ENCODE measurements at places on chromosomes 5 and 9. TPM values are rescaled to one million over a fixed set of nuclear protein-coding genes. Genes with fewer than 3 reads are reported as not detected.

The AGXT2 gene
- not detected for total RNA-seq

The PCDHA3 gene
- not detected for total RNA-seq

The FOXD4L3 gene
- total RNA-seq: not detected

The GABRB2 gene
- not detected for total RNA-seq

The CDKN2B gene
- 0.05 TPM for total RNA-seq

The SPINK4 gene
- not detected for total RNA-seq

The GRIA1 gene
- not detected for total RNA-seq

The ARL14EPL gene
- total RNA-seq: not detected

The IFNA13 gene
- not detected for total RNA-seq

The ADAMTSL1 gene
- not detected for total RNA-seq

The IFNK gene
- not detected for total RNA-seq

GRCh38 chr9:21081451-21081850 lies 3.7 kb upstream of the IFNB1 start:
- H3K27me3 ChIP-seq: no peaks in the 10 kb centered on the region
- DNase-seq: no peak
- H3K36me3 ChIP-seq: no peaks in the 10 kb centered on the region

- H3K27ac ChIP-seq: peak overlapping the region; percentile 57
- no peak for DNase-seq
- no peaks in the 10 kb centered on the region for H3K27me3 ChIP-seq
- H3K4me1 ChIP-seq: peaks cover 20% of the 10 kb centered on the region
These were observed 100.0 kb downstream of the BASP1 start for GRCh38 chr5:17317473-17317872.

DNA sequence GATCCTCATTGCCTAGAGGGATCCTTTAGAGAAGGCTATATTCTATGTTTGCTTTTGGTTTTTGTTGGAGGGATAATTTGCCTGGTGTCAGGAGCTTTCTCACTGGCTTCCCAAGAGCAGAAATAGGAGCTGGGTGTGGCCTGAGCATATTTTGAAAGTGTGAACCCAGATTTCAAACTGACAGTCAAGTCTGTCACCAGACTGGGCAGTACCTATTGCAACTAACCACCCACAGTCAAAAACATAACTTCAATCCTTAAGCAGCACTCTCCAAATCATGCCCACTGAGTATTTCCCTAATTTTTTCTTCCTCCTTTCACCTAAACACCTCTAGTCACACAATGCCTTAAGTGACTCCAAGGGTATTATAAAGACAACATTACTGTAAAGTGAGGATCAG lies 278.4 kb downstream of the EBF1 start:
- no peak for DNase-seq
- H3K27ac ChIP-seq: no peak overlapping the region
- no peaks in the 10 kb centered on the region for H3K4me1 ChIP-seq
- H3K27me3 ChIP-seq: no peaks in the 10 kb centered on the region
- H3K4me3 ChIP-seq: no peak overlapping the region

DNA sequence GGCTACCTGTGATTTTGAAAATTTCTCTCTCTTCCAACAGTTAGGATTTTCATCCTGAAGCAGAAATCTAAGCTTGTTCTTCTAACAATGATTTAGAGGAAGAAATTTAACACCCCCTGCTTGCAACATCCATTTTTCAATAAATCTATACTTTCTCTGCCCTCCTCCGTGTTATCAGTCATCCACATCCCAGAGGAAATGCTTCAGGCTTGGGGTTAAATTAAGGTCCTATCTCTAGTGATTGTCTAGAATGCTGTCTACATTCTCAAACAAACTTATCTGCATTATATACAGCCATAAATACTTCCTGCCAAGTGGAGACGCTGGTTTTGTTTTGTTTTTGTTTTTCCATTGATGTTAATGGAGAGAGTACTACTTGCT lies 371.0 kb downstream of the CSNK1G3 start:
- no peaks in the 10 kb centered on the region for H3K27me3 ChIP-seq
- no peak for DNase-seq
- H3K27ac ChIP-seq: peak overlapping the region; percentile 82
- peaks cover 40% of the 10 kb centered on the region for H3K4me1 ChIP-seq
- H3K4me3 ChIP-seq: peak overlapping the region; percentile 23

- no peak for DNase-seq
- no peaks in the 10 kb centered on the region for H3K27me3 ChIP-seq
- no peaks in the 10 kb centered on the region for H3K4me1 ChIP-seq
- H3K36me3 ChIP-seq: no peaks in the 10 kb centered on the region
- H3K27ac ChIP-seq: no peak overlapping the region
- no peak overlapping the region for H3K4me3 ChIP-seq
These were observed 179.6 kb upstream of the PITX1 start for GRCh38 chr5:135213466-135214239.

DNA sequence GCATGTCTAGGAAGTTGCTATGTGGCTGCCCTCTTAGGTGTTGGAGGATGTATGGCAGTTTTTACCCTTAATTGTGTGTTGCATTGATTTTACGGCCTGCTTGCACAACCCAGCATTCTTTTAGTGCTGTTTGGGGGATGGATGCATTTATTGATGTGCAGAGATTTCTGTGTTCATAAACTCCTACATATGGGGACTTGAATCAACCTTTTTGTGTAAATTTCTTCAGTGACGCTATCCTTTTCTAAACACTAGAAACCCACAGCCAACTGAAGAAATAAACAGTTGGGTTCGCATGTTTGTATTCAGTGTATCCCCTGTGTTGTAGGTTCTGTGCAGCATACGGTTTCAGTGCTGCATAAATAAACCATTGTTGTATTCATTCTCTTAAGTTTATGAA lies 263.7 kb downstream of the RASEF start:
- H3K4me3 ChIP-seq: no peak overlapping the region
- no peak for DNase-seq
- no peaks in the 10 kb centered on the region for H3K4me1 ChIP-seq
- no peaks in the 10 kb centered on the region for H3K36me3 ChIP-seq
- H3K27me3 ChIP-seq: no peaks in the 10 kb centered on the region

- H3K27me3 ChIP-seq: no peaks in the 10 kb centered on the region
- no peaks in the 10 kb centered on the region for H3K4me1 ChIP-seq
- H3K4me3 ChIP-seq: no peak overlapping the region
- H3K36me3 ChIP-seq: no peaks in the 10 kb centered on the region
- DNase-seq: no peak
These were observed 170.8 kb upstream of the RGMB start for GRCh38 chr5:98602534-98603112.

DNA sequence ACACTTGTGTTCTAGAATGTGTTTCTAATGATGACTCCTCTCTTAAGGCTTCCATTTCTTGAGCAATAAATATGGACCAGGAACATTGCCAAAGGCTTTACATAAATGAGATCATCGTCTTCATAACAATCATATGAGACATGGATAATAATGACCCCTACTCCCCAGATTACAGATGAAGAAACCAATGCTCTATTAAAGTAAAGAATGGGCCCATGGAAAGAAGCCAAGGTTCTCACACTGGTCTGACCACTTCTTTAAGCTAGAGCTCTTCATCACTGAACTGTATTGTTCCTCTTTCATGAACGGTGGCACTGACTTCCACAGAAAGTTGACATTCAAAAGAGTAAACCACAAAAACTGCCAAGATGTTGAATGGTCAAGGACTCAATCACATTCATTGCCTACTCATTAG lies 65.3 kb downstream of the MARCHF3 start:
- no peaks in the 10 kb centered on the region for H3K36me3 ChIP-seq
- H3K4me1 ChIP-seq: no peaks in the 10 kb centered on the region
- no peak for DNase-seq
- no peak overlapping the region for H3K4me3 ChIP-seq
- H3K27ac ChIP-seq: no peak overlapping the region

GRCh38 chr9:111108946-111109345 lies 70.7 kb upstream of the LPAR1 start:
- no peak overlapping the region for H3K4me3 ChIP-seq
- H3K27me3 ChIP-seq: no peaks in the 10 kb centered on the region
- DNase-seq: no peak
- H3K4me1 ChIP-seq: no peaks in the 10 kb centered on the region
- H3K36me3 ChIP-seq: no peaks in the 10 kb centered on the region

DNA sequence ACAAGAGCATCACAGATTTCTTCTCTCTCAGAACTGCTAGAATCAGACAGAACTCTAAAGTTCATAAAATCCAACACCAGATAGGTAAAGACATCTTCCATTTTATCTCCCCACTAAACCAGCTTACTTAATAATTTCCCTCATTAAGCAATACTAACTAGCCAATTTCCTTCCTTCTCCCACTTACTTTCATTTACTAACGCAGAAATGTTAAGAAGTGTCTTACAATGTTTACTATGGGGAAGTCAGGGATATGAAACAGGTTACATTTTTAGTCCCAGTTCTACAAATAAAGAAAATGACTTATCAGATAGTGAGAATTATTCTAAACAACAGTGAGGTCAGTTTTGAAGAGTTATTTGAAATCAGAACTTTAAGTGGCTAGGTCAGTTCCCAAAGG lies 236.5 kb downstream of the FBXL17 start:
- no peaks in the 10 kb centered on the region for H3K36me3 ChIP-seq
- no peaks in the 10 kb centered on the region for H3K27me3 ChIP-seq
- DNase-seq: no peak
- H3K4me3 ChIP-seq: no peak overlapping the region
- H3K27ac ChIP-seq: no peak overlapping the region
- H3K4me1 ChIP-seq: no peaks in the 10 kb centered on the region

- H3K4me3 ChIP-seq: no peak overlapping the region
- no peaks in the 10 kb centered on the region for H3K36me3 ChIP-seq
- H3K27ac ChIP-seq: no peak overlapping the region
- no peak for DNase-seq
- no peaks in the 10 kb centered on the region for H3K27me3 ChIP-seq
- no peaks in the 10 kb centered on the region for H3K4me1 ChIP-seq
These were observed 40.6 kb downstream of the SGCD start for GRCh38 chr5:156367597-156367996.

- DNase-seq: no peak
- no peaks in the 10 kb centered on the region for H3K27me3 ChIP-seq
- no peak overlapping the region for H3K4me3 ChIP-seq
These were observed 91.7 kb downstream of the TENT4A start for GRCh38 chr5:6804766-6805501.

GRCh38 chr9:33349743-33350142 lies 52.6 kb downstream of the AQP7 start:
- no peaks in the 10 kb centered on the region for H3K4me1 ChIP-seq
- H3K36me3 ChIP-seq: peaks cover 16% of the 10 kb centered on the region
- no peak overlapping the region for H3K27ac ChIP-seq
- no peak for DNase-seq
- no peaks in the 10 kb centered on the region for H3K27me3 ChIP-seq

DNA sequence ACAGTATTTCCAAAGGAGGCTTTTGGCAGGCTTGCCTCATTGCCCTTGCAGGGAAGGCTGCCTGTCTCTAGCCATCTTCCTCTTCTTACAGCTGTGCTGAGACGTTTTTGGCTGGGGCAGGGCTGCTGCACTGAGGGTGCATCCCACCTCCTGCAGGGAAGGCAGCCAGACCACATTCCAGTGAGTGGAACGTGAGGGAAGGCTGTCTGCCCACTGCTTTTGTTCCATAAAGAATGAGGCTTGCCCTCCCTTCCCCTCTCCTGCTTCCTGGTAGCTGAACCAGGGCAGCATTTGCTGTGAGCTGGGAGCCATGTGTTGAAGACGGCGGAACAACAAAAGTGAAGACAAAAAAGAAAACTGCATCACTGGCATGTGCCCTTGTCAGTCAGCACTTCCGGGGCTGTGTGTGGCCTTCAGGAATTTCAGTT lies 16.8 kb downstream of the MGAT1 start:
- no peak for DNase-seq
- no peaks in the 10 kb centered on the region for H3K27me3 ChIP-seq
- H3K4me1 ChIP-seq: peaks cover 18% of the 10 kb centered on the region
- H3K36me3 ChIP-seq: no peaks in the 10 kb centered on the region
- H3K27ac ChIP-seq: peak overlapping the region; percentile 39

DNA sequence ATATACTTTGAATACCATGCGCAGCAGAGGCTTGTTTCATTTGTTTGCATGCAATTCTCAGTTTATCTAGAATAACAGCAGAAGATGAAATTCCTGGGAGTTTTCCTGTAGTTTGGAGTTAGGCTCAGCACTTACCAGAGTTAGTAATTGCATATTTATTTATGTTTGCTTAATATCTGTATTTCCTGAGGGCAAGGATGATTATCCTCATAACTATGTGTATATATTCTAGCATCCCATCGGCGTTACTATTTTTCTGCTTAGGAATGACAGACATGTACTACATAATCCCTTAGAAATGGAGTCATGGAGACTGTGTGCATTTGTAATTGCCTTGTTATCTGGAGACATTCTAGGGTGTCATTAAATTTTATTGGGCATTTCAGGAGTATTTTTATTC lies 1184.8 kb downstream of the DTWD2 start:
- no peaks in the 10 kb centered on the region for H3K4me1 ChIP-seq
- no peak overlapping the region for H3K27ac ChIP-seq
- DNase-seq: no peak
- no peaks in the 10 kb centered on the region for H3K36me3 ChIP-seq
- no peaks in the 10 kb centered on the region for H3K27me3 ChIP-seq

DNA sequence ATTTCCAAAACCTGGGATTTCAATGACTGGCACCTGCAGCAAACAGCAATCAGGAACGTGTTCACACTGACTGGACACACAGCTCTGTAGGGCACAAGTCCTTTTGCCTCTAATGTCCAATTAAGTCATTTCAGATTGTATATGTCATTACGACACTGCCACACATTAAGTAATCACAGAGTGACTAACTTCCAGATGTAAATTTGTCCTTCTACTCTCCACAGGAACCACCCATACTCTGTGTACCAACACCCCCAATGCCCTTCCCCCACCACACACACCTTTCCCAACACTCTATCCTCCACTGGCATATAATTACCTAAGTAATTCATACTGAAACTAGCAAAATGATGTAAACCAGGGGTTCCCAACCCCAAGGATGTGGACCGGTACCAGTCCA lies 30.5 kb downstream of the LARS1 start:
- H3K4me1 ChIP-seq: no peaks in the 10 kb centered on the region
- no peak overlapping the region for H3K4me3 ChIP-seq
- DNase-seq: no peak
- H3K27ac ChIP-seq: no peak overlapping the region
- peaks cover 64% of the 10 kb centered on the region for H3K36me3 ChIP-seq
- H3K27me3 ChIP-seq: no peaks in the 10 kb centered on the region

GRCh38 chr9:27183701-27184100 lies 74.7 kb downstream of the TEK start:
- DNase-seq: no peak
- no peaks in the 10 kb centered on the region for H3K36me3 ChIP-seq
- H3K4me3 ChIP-seq: no peak overlapping the region
- no peaks in the 10 kb centered on the region for H3K27me3 ChIP-seq

DNA sequence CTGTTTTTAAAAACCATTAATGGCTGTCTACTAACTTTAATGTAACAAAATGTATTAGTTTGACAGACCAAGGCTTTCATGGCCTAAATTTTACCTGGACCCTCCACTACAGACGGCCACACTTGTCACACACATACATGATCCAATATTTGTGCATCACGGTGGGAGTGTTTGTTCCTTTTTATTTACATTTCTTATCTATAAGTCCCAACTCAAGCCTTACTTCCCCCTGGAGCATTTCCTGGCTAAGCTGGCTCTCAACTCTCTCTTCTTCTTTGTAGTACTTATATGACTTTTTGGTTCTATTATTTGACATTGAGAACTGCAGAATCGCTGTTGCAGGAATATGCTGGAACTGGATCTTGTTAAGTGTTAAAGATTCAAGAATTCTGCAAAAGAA lies 534.4 kb downstream of the RAB3C start:
- no peaks in the 10 kb centered on the region for H3K36me3 ChIP-seq
- no peak overlapping the region for H3K27ac ChIP-seq
- H3K27me3 ChIP-seq: no peaks in the 10 kb centered on the region
- DNase-seq: no peak
- H3K4me3 ChIP-seq: no peak overlapping the region
- no peaks in the 10 kb centered on the region for H3K4me1 ChIP-seq

Data from Panc1 (cell line).